ENCODE measurements at places on chromosomes 4 and X.

GRCh38 chr4:185730387-185730786, 81.6 kb downstream of the SORBS2 start:
- no peak for DNase-seq

GRCh38 chrX:150062292-150063137, 124.2 kb upstream of the EOLA2 start:
- no peak for DNase-seq

- DNase-seq: no peak
Observed at GRCh38 chrX:119442286-119442685, 26.0 kb upstream of the SLC25A5 start.

DNA sequence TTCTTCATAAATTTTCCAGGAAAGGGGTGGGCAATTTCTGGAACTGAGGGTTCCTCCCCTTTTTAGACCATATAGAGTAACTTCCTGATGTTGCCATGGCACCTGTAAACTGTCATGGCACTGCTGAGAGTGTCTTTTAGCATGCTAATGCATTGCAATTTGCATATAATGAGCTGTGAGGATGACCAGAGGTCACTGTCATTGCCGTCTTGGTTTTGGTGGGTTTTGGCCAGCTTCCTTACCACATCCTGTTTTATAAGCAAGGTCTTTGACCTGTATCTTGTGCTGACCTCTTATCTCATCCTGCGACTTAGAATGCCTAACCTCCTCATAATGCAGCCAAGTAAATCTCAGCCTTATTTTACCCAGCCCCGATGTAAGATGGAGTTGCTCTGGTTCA, 577.8 kb downstream of the NLGN4X start:
- no peak for DNase-seq

GRCh38 chr4:117096886-117097285, 11.5 kb upstream of the TRAM1L1 start:
- DNase-seq: no peak

DNA sequence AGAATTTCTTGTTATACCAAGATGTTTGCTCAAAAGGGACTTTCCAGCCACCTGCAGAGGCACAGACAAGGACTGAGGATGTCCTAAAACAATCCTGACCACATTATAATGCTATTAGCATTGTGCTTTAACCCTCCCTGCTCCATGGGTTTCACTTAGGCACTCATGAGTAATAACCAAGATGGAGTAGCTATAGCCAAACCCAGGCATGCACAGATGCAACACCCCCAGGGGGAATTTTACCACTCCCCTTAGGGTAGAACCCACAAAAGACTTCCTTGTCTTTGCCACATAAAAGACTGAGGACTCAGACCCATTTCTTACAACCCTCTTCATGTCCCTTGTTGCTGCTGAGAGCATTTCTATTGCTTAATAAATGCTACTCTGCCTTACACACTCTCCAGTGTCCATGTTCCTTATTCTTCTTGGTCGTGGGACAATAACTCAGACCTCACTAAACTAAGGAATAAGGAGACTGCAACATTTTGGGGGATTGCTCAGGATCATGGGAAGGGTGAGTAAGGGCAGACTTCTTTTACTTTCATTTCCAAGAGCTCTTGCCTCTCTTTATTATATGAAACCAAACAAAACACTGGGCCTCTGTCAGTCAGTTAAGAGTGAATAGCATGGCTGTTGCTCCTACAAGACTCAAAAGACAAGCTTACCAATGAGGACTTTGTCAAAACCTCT, 103.5 kb downstream of the TECRL start:
- DNase-seq: no peak

DNA sequence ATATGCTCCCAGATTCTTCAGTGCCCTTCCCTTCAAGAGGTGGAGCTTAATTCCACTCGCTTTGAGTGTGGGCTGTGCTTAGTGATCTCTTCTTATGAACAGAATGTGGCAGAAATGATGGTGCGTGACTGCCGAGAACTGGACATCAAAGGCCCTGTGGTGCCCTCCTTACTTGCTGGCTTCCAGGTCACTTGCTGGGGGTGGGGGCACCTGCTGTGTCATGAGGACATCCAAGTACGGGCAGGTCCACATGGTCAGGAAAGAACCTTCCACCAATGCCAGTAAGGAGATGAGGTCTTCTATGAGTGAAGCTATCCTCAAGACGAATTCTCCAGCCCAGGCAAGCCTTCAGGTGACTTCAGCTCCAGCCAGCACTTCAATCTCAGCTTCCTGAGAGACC, 95.8 kb downstream of the FAM53A start:
- DNase-seq: no peak

- no peak for DNase-seq
Observed at GRCh38 chr4:90536408-90536807, 409.2 kb downstream of the CCSER1 start.

GRCh38 chr4:185128272-185129119, 14.6 kb upstream of the SLC25A4 start:
- DNase-seq: peak; percentile 62

- peak; percentile 68 for DNase-seq
Observed at GRCh38 chr4:791898-792625, 33.9 kb downstream of the CPLX1 start.
